Stimulated activated CD8-positive, alpha-beta memory T cell treated with anti-CD3 and anti-CD28 coated beads, Interleukin-4, amount 100 ng/mL, for 1 hour (primary cell): ENCODE measurements at places on chromosomes 11 and 22.

GRCh38 chr11:125055107-125055715 lies 7.9 kb upstream of the SLC37A2 start:
- no peak for DNase-seq

DNA sequence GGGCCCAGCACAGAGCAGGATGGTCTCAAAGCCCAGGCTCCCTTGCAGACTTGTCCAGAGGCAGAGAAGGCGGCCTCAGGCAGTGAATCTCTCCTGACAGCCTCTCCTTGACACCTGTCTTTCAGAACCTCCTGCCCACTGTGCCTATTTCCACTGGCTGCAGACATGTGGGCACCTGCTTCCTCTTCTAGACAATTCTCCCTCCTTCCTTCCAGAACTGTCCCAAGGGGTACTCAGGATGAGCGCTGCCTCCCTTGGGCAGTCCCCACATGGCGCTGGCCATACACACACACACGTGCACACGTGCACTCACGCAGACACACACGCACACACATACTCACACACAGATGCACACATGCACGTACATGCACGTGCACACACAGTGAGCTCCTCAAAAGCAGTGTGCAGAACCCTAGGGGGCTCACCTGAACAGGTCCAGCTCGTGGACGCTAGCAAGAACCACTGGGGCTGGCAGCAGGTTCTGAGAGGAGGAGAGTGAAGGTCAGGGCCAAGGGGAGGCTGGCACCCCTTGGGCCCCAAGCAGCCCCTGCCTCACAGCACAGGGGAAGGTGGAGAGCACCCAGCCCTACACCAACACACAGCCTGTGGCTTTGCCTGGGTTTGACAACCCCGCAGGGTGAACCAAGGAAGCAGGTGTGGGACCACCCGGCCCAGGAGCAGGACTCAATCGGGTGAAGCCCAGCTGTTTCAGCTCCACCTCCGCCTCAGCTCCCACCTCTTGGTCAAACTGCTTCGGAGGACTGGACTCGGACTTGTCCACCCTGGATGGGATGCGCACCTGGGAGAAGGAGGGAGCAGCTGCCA lies 8.1 kb upstream of the PLXNB2 start:
- DNase-seq = no peak

DNA sequence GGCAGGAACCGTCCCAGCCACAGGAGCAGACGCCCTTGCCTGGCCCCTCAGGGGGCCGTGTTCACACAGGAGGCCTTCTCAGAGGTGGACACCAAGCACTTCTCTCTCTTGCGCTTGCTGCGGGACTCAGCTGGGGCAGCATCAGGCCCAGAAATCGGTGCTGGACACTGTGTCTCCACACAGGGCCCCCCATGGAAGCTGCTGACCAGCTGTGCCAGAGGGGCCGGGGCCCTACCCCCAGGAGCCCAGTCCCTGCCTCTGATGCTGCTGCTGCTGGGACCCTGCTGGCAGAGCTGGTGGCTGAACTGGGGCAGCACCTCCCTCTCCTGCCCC lies 4.0 kb downstream of the PLXNB2 start:
- no peak for DNase-seq

DNA sequence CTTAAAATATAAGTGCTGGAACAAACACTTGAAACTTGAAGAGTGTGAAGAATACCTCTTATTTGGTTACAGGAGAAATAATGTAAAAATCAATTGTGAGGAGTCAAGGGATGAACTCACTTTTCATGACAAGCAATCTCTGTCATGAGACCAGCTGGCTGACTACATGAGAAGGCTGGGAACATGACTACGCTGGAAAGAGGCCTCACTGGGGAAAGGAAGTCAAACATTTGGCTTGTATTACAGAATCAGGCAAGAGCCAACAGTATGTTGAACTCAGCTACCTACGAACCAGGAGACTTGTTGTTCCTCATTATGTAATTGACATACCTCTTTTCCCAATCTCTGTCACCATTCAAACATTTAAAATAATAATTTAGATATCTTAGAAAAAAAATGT lies 14.4 kb downstream of the DCDC1 start:
- no peak for DNase-seq

- DNase-seq = no peak
Observed at GRCh38 chr11:66151273-66151672, 81.2 kb downstream of the PACS1 start.

DNA sequence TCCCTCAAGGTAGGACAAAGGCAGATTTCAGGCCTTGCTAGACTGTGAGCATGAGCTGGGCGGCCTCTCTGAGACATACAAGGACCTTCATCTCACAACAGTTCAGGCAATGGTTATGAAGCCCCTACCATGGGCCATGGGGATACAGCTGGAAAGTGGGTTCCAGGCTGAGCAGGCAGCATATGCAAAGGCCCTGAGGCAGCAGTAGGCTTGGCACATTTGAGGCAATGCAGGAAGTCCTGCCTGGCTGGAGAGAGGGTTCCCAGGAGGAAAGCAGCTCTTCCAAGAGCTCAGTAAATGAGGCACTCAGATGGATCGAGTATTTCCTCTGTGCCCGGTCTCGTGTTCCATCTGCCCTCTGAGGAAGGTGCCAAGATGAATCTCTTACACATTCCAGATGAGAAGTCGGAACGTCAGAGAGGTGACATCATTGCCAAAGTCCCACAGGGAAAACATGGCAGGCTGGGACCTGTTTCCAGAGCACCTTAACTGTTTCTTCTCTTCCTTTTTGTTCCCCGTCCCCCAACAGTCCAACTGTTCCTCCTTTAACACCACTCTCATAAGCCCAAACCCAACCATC lies 388.6 kb downstream of the MN1 start:
- DNase-seq = no peak

DNA sequence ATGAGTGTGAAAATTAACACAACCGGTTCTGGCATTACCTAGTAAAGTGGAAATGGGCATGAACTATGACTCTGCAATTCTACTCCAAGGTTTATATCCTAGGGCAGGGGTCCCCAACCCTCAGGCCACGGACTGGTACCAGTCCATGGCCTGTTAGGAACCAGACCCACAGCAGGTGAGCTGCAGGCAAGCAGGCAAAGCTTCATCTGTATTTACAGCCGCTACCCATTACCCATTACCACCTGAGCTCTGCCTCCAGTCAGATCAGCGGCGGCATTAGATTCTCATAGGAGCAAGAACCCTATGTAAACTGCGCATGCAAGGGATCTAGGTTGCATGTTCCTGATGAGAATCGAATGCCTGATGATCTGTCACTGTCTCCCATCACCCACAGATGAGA lies 49.8 kb downstream of the MORC2 start:
- no peak for DNase-seq

- no peak for DNase-seq
Observed at GRCh38 chr11:95284057-95285052, 53.4 kb upstream of the SESN3 start.

DNA sequence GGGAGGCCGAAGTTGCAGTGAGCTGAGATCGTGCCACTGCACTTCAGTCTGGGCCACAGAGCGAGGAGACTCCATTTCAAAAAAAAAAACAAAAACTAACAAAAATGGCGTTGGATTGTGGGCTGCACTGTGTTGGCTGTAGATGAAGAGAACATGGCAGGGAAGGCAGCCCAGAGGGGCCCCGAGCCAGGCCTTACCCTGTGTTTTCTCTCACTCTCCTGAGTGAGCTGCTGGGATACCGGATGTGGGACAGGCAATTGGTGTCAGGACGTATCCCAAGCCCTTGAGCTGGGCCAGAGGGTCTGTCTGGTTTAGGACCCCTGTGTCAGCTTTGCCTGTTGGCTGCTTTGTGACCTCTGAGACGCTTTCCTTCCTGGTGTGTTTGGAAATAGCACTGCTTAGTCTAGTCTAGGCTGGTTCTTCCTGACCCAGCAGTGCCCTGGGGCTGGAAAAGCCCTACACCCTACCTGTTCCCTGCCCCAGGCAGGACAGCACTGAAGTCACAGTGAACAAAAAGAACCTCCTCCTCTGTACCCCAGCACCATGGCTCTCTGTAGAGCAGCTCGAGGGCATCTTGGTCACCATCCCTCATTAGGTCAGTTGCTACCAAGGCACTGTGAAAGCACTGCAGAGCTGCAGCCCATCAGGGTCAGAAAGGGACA lies 17.8 kb downstream of the CHADL start:
- no peak for DNase-seq

DNA sequence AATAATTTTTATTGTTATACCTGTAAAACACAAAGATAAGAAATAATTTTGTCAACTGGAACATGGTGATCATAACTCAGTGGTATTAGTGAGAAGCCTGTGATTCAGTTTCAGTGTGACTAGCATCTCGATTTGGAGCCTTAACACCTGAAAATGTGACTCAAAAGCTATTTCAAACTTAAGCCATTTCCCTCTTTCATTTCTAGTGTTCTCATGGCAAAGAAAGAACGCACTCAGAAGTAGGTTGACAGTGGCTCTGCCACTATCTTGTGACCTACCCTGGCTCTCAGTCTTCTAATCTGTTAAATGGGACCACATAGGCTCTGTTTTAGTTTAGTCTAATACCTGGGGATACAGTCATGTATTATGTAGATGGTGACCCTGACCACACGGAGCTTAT lies 62.7 kb downstream of the ISX start:
- no peak for DNase-seq

DNA sequence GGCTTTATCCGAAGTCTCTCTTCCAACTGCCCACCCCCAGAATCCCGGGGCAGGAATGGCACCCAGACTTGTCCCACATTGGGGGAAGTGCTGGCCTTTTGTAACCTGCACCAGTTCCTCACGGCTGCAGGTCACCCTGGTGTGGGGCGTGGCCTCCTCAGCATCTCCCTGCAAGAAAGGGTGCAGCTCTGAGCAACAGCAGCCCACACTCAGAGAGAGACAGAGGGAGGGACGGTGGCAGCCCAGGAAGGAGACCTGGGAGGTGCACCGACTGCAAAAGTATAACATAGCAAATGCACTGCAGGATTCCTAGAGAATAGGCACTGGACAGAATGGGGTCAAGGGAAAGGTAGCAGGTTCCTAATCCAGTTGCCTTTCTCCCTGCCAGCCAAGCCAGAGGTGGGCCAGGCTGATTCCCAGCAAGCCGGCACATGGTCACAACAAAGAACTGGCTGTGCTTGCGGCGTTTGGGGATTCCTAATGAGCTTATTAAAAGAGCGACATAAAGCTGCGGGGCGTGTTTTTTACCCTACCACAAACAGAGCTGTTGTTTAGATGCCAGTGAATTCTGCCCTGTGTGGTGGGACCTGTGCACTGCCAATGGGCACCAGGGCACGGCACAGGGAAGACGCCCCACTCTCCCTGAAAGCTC lies 18.2 kb upstream of the IGSF9B start:
- DNase-seq = no peak

DNA sequence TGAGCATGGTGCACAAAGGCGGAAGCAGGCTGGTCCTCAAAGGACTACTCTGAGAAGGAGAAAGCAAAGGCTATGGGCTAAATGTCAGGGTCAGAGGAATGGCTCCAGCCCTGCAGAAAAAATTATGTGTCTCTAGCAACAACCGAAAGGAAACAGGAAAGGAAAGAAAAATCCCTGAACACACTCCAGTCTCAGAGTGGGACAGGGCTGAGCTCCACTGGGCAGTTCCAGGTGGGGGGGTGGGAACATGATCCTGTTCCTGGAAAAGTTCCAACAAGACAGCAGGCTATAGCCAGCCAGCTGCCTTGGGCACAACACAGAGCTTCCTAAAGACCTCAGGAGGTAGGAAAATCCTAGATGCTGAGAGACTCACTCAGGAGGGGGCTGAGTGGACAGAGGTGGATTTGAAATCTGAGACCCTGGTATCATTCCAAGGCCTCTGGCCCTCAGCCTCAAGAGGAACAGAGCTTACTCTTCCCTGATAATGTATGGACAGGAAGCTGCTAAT lies 1088.2 kb downstream of the TBC1D22A start:
- no peak for DNase-seq

DNA sequence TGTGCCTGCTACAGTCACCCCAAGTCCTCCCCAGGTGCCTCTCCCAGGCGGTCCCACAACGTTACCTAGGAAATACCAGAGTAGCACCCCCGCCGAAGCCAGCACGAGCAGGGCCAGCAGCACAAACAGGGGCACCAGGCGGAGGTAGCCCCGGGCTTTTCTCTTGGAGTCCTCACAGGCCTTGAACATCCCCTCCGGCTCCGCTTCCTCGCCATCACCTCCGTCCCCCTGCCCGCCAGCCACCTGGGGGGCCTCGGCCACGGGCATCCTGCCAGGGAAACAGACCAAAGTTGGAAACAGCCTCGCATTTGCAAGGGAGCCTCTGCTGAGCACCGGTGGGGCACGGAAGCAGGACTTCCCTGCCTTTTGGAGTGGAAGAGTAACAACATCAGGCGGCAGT lies 6.4 kb downstream of the TMPRSS6 start:
- no peak for DNase-seq

DNA sequence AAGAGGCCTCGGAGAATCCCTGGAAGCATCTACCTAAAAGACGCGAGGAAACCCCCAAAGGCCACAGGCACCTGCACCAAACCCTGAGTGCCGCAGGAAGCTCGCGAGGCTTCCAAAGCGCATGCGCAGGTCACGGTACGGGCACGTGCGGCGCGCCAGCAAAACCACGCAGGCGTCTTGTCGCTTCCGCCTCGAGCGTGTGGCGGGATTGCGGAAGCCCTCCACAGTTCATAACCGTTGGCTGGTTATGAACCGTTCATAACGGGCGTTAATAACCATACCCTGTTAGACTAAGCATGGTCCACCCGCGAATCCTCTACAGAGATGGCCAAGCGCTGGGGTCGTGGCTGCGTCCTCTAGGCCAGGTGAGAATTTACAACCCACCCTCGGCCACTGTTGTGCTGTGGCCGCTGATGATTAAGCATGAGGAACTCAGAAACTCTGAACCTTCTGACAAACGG lies 46.4 kb downstream of the MORC2 start:
- DNase-seq = peak; percentile 77

- DNase-seq = peak; percentile 24
Observed at GRCh38 chr11:121194731-121195596, 93.9 kb downstream of the TECTA start.

GRCh38 chr11:33633251-33634003 lies 67.2 kb downstream of the C11orf91 start:
- no peak for DNase-seq

GRCh38 chr11:111918390-111919256 lies at the start of gene C11orf52:
Gene C11orf52, plus strand, starts transcription at chr11:111918913. Its CDS starts 60 bp downstream, at chr11:111918973.
- DNase-seq = no peak

- DNase-seq = no peak
Observed at GRCh38 chr11:76047231-76047630, 159.1 kb downstream of the WNT11 start.

DNA sequence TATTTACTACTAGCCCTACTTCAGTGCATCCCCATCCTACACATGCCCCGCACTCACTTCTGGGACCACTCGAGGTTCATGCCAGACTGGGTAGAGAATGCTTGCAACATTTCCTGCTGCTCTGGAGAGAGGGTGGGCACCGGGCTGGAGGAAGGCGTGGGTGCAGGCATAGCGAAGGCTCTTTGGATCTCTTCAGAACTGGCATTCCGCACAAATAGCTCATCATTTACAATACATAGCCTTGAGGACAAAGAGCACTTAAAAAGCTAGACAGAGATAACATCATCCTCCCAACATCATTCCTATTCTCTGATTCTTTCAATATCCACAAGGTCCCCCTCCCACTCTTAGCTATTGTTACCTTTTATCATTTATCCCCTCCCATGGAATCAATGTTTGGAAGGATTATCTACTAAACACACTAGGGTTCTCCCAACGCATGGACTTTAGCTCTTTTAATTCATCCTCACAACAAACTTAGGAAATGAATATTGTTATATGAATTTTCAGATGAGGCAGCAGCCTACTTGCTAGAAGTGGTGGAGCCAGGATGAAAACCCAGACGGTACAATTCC lies 2.5 kb upstream of the TMEM223 start:
- DNase-seq = no peak
